Vagina (tissue), 2 donors: ENCODE measurements at places on chromosomes 4 and X.
A peak's percentile ranks its signal among the peaks of the same experiment; 100 is the strongest.

GRCh38 chr4:48687313-48688051 lies 92.6 kb downstream of the FRYL start:
- no peak for DNase-seq

- no peak for DNase-seq
Observed at GRCh38 chr4:116627545-116627944, 457.8 kb downstream of the TRAM1L1 start.

DNA sequence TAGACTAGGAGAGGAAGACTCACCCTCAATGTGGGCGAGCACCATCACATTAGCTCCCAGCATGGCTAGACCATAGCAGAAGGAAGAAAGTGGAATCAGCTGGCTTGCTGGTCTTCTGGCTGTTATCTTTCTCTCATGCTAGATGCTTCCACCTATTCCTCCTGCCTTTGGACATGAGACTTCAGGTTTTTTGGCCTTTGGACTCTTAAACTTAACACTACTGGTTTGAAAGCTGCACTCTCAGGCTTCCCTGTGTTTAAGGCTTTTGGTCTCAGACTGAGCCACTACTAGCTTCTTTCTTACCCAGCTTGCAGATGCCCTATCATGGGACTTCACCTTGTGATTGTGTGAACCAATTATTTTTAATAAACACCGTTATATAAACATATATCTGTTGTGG lies 39.0 kb upstream of the UGT2B4 start:
- no peak for DNase-seq

DNA sequence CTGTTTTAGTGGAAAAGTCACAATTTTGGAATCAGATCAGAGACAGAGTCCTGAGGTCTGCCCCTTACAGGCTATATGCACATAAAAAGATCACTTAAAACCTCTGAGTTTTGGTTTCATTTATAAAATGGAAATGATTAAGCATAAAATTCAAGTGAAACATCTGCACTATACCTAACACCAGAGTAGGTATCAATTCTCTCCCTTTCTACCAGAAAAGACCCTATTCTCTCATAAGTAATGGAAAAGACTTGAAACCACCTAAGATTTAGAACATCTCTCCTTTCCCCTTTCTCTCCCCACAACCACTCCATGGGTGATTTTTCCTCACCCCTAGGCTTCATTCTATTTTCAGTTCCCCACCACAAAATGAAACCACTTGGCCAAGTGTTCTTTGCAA lies 907 bp downstream of the LHFPL1 start:
- DNase-seq: no peak

DNA sequence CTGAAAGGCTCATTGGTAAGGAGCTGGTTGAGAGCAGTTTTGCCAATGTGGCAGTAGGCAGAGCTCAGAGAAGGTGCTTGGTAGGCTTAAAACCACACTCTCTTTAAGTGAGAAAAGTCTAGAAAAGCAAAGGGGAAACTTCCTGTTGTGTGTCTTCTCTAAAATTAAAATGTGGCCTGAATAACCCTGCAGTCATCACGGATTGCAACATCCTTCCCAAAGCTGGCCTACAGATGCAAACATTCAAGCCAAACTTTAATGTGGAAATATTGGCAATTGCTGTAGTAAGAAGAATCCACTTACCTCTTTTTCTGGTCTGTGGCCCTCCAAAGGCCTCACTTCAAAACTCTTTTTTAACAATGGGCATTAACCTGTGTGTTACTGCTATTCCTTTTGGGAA lies 348.5 kb downstream of the OPHN1 start:
- no peak for DNase-seq

- DNase-seq: no peak
Observed at GRCh38 chr4:174358829-174359228, 75.1 kb downstream of the CEP44 start.

DNA sequence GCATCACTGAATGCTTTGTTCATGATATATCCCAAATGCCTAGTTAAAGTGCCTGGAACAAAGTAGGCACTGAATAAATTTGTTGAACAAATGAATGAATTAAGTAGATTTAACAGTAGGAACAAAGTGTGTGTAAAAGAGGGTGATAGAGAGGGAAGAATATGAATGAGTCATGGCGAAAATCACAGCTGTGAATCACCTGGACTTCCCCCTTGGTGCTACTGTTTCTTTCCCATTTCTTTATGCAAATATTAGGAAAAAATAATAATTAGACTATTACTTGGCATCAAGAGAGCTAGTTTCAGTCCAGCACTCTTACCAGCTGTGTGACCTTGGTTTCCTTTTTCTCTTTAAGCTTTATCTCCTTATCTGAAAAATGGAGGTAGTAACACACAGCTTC lies 9.2 kb downstream of the SPIN3 start:
- DNase-seq: no peak

DNA sequence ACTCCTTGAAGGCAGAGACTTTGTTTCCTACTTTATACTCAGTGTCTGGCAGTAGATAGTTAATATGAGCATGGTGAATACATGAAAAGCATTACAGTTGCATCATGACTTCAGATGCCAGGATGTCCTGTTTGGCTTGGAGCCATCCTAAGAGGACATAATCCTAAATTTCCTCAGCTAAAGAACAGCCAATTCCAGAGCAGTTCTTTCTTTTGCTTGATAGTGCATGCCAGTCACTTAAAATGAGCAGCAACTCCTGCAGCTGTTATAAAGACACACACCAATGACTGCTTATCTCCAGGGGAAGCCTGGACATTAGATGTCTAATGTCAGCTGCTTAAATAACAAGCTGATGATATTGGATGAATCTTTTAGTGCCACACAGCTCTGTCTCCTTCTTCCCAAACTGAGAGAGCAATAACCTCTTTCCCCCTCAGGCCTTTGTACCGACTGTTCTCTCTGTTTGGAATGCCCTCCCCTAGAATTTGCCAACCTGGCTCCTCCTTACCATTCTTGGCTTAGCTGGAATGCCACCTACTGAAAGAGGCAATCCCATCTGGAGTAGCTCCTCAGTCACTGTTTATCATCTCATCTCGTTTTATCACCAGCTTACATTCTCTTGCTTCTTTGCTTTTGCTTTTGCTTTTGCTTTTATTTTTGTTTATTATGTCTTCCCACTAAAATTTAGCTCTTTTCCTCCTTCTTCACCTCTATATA lies 100.8 kb upstream of the USP38 start:
- DNase-seq: no peak

DNA sequence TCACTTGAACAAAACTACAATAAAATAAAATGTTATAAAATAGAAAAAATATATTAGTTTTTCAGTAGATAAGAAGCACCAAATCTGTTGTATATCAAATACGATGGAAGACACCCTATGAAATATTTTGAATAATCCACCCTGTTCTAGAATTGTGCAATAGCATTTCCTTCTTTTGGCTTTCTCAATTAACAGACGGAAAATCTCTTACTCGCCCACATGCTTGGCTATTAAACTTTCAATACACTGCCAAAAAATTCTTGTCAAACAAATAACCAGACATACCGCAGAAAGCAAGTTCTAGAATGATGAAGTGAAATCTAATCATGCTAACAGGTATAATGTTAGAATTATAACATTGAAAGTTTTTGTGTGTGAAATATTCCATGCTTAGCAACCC lies 671.6 kb upstream of the SLIT2 start:
- no peak for DNase-seq

DNA sequence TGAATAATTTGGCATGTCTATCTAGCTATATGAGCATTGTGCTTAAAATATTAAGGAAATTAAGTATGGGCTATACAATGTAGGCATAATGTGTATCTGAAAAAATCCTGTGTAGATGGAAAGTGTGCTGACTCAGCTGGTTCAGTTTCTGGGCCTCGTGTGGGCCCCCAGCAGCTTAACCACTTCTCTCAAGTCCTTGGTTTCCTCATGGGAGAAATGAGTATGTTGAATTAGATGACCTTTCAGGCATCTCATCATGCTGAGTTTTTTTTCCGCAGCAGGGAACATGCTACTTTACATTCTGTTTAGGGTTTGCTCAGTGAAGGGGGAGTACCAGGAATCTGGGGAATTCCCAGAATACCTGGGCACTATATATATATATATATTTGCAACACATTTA lies 30.5 kb downstream of the RHOH start:
- DNase-seq: no peak

- no peak for DNase-seq
Observed at GRCh38 chr4:6395466-6396228, 76.8 kb downstream of the PPP2R2C start.

DNA sequence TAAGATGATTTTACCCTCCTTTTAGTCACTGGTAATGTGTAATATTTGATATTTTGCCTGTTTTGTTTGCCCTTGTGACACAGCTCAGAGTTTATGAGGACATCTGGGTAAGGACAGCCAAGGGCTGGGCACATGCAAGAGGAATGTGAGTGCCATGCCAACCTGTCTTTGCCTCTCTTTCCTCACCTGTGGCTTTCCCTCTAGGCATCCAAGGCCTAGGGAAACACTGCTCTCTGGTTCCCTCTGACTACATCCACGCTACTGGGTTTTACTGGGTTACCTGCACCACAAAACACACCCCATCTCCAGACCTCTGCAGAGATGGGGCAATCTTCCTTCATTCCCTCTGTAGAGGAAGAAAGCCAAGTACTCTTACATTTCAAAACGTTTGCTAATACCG lies 7.7 kb downstream of the HPGDS start:
- no peak for DNase-seq

DNA sequence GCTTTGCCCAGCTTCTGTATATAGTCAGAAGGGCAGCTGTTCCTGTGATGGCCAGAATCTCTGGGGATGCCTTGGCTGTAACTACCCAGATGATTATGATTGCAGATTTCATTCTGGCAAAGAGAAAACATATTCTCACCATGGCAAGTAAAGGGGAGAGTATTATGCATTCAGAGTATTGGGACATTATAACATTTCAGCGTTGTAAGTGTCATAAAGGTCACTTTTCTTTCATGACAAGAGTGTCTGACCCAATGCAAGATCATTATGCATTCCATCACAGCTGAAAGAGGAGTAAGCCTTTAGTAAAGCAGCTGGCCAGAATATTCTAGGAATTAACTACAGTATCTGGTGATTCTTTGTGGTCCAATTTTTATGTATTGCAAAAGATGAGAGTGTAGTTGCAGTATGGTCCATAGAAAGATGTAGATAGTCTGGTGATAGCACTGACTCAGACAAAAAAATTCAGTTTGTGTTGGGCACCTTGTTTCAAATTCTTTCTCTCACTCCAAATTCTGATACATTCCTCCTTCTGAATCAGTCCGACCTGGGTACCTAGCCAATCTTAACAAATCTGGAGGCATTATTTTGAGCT lies 2366.3 kb downstream of the PCDH7 start:
- DNase-seq: no peak

DNA sequence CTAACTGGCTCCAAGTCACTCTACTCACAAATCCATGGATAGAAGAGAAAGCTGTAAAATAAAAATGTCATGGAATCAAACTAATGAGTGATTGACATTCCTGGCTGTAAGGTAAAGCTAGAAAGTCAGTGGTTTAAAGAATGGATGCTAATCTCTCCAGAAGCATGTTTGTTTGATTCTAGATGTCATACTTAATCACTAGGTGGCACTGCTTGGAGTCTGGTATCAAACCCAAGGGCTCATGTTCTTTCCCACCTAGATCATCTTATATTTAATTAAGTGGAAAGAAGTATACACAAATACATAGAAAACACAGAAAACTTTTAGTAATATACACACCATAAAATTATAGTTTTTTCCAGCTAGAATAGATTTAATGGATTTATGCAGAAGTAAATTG lies 2666.6 kb downstream of the PCDH7 start:
- DNase-seq: no peak

- DNase-seq: no peak
Observed at GRCh38 chrX:9131066-9131465, 97.1 kb upstream of the FAM9B start.

GRCh38 chrX:123846577-123847038 lies 13.2 kb upstream of the XIAP start:
- no peak for DNase-seq

DNA sequence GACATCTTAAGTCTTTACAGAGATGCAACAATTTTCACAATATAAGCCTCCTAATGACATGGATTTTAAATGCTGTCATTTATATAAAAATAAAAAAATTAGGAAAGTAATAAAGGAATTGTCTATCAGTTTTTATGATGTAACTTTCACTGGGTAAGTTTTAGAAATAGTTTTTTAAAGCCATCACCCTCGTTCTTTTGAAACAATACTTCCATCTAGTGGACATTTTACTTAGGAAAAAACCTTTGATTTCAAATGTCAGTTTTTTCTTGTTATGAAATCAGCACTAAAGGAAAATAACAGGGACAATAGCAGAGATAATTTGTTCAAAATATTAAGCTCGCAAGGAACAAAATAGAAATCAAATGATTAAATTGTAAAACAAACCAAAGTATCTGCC lies 24.3 kb upstream of the NDNF start:
- DNase-seq: no peak

DNA sequence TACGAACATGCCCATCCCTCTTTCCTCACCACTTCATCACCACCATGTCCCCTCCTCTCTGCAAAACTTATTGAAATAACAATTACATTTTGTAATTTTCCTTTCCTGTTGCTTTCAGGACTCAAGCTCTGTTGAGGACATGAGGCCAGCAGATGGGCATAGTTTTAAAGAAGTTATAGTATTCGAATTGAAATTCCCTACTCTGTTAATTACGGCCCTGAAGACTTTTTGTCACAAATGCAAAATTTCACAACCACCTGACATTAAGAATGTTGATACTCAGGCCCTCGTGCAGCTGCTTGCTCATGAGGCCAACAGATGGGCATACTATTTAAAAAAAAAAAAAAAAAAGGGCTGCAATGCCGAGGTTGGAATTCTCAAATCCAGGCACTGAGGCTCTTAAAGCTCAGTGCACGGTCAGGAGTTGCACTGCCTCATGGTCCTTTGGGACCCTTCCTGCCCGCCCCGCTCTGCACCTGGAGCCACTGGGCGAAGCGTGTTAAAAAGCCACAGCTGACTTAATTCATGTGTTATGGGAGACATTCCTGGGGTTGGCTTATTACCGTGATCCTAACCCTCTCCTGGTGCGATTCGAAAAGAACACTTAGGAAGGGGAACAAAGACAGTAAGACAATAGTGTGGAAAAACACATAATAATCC lies 34.2 kb upstream of the FAT1 start:
- no peak for DNase-seq

GRCh38 chr4:73864961-73865360 lies 4.2 kb upstream of the CXCL1 start:
- no peak for DNase-seq

GRCh38 chr4:86948276-86948675 lies 13.5 kb downstream of the AFF1 start:
- DNase-seq: no peak

DNA sequence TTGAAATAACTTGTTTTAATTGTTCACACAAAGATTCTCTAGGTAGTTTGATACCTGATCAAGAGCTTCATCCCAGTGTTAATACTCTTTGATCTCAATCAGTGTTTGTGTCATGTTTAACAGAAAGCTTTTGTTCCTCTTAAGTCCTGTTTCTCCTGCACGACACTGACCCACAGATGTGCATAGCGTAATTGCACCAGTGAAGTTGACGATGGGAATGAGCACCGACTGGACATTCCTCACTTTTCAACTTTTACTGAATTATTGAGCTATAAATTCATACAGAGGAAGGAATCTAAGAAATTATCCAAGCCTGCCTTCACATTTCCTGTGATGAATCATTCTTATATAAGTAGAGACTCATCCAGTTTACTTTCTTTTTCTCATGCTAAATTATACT lies 878.7 kb upstream of the TENM3 start:
- DNase-seq: no peak

GRCh38 chrX:150767045-150767395 lies 73.8 kb downstream of the MTMR1 start:
- DNase-seq: peak; percentile 87

GRCh38 chrX:153400146-153401132 lies 711 bp downstream of the PNMA6E start:
- no peak for DNase-seq

GRCh38 chrX:67328476-67328875 lies 215.3 kb upstream of the AR start:
- DNase-seq: no peak
